ENCODE measurements at places on chromosomes 13 and 19. TPM values are rescaled to one million over a fixed set of nuclear protein-coding genes. Genes with fewer than 3 reads are reported as not detected.

PPP1R15A gene
- total RNA-seq, result 56.9 TPM

DNA sequence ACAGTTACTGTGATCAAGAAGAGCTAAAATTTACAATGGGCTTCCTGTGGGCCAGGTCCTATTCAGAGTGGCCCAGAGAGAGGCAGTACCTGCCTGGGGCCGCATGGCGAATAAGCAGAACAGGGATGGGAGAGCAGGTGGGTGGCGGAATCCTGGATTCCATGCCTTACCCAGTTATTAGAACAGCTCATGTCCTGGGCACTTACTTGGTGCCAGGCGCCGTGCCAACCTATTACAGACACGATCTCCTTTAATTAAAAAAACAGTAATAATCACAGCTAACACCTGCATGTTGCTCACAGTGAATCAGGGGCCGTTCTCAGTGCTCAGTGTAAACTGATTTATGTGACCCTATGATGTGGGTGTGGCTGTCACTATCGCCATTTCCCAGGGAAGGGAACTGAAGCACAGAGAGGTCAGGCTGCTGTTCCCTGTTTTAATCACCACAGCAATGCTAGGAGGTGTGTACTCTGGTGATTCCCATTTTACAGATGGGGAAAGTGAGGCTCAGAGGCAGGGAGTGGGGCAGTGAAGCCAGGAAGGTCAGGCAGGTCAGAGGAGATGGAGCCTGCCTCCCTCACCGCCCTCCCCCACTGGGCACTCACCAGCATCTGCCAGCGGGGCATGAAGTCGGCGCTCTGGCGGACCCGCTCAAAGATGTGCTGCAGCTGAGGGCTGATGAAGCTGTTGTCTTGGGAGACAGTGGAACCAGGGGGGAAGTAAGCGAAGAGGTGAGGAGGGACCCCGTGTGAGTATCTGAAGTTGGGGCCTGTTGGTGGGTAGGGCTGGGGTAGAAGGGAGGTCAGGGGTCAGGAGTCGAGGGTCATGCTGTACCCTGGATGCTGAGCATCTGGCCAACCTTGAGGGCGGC lies 12.0 kb downstream of the COQ8B start:
- H3K36me3 ChIP-seq, result peaks cover 30% of the 10 kb centered on the region
- H3K27me3 ChIP-seq, result no peaks in the 10 kb centered on the region
- H3K27ac ChIP-seq, result no peak overlapping the region
- H3K4me1 ChIP-seq, result peaks cover 2% of the 10 kb centered on the region

DNA sequence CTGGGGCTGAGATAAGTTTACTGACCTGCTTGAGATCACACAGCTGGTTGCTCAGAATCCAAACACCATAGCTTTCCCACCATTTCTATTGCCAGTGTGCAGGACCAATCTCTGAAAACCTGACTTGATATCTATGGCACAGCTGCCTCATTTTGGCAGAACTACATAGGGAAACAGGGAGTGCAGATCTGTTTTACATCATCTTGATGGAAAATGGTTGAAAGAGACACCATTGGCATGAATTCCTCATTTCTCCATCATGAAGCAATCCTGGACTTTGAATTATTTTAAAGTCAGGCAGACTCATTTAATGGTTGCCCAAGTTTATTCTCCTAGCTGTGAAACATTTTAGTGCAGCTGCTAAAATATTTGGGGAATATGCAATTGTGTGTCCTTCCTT lies 1628.2 kb upstream of the SLC10A2 start:
- H3K36me3 ChIP-seq, result no peaks in the 10 kb centered on the region
- DNase-seq, result no peak
- no peaks in the 10 kb centered on the region for H3K4me1 ChIP-seq
- H3K4me3 ChIP-seq, result no peak overlapping the region

- H3K4me3 ChIP-seq, result no peak overlapping the region
- H3K4me1 ChIP-seq, result peaks cover 3% of the 10 kb centered on the region
These were observed 4.6 kb downstream of the FBXO17 start for GRCh38 chr19:38970664-38971532.

NALCN gene
- total RNA-seq, result not detected

GRCh38 chr19:54477650-54478049 lies 4.6 kb upstream of the CDC42EP5 start:
- no peaks in the 10 kb centered on the region for H3K36me3 ChIP-seq
- peaks cover 52% of the 10 kb centered on the region for H3K27me3 ChIP-seq
- no peak overlapping the region for H3K27ac ChIP-seq
- peaks cover 11% of the 10 kb centered on the region for H3K4me1 ChIP-seq

DNA sequence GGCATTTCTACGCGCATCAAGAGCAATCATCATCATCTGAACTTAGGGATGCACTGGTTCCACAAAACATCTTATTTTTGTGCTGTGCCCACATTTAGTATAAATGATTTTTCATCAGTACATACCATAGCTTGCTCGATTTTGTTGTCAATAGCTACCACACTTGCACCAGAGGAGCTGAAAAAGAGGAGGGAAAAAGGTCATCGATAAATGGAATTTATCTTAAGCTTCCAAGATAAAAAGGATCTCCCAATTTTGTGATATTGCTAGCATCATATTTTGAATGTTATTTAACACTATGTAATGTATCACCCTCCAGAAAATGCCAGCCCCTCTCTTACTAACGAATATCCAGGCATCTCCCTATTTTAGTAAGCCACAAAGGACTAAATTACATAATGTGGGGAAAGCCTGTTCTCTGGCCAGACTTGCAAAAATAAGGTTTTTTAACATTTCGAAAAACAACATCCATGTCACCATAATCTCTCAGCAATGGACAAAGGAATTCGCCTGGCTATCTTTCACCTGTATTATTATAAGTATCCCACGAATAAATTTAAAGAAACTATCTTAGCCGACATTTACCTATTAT lies 62.4 kb downstream of the SERP2 start:
- H3K4me3 ChIP-seq, result peak overlapping the region; percentile 88
- peaks cover 30% of the 10 kb centered on the region for H3K4me1 ChIP-seq
- H3K36me3 ChIP-seq, result peaks cover 15% of the 10 kb centered on the region
- H3K27ac ChIP-seq, result peak overlapping the region; percentile 91
- no peaks in the 10 kb centered on the region for H3K27me3 ChIP-seq

C19orf25 gene
- total RNA-seq, result 59.7 TPM

GRCh38 chr19:46460055-46460454 lies 11.3 kb downstream of the PNMA8A start:
- peaks cover under 1% of the 10 kb centered on the region for H3K27me3 ChIP-seq
- H3K27ac ChIP-seq, result no peak overlapping the region

- no peaks in the 10 kb centered on the region for H3K27me3 ChIP-seq
- H3K36me3 ChIP-seq, result peaks cover 39% of the 10 kb centered on the region
- peaks cover 98% of the 10 kb centered on the region for H3K4me1 ChIP-seq
- DNase-seq, result no peak
- peak overlapping the region; percentile 12 for H3K27ac ChIP-seq
These were observed 19.4 kb upstream of the GPR18 start for GRCh38 chr13:99277629-99278028.

- H3K36me3 ChIP-seq, result peaks cover 4% of the 10 kb centered on the region
- H3K27ac ChIP-seq, result peak overlapping the region; percentile 99
- peak overlapping the region; percentile 16 for H3K4me3 ChIP-seq
- H3K4me1 ChIP-seq, result peaks cover 49% of the 10 kb centered on the region
- no peak for DNase-seq
These were observed 12.8 kb upstream of the DHRS12 start for GRCh38 chr13:51816604-51817249.

GRCh38 chr13:104571161-104571892 lies 1505.1 kb upstream of the SLC10A2 start:
- no peak for DNase-seq
- peaks cover 17% of the 10 kb centered on the region for H3K27me3 ChIP-seq
- H3K4me3 ChIP-seq, result no peak overlapping the region
- H3K36me3 ChIP-seq, result no peaks in the 10 kb centered on the region
- no peak overlapping the region for H3K27ac ChIP-seq

GRCh38 chr19:9308091-9308770 lies 1.4 kb downstream of the ZNF699 start:
- peak overlapping the region; percentile 98 for H3K27ac ChIP-seq
- H3K27me3 ChIP-seq, result no peaks in the 10 kb centered on the region
- H3K36me3 ChIP-seq, result peaks cover 28% of the 10 kb centered on the region
- peak overlapping the region; percentile 96 for H3K4me3 ChIP-seq

- DNase-seq, result no peak
- peaks cover 32% of the 10 kb centered on the region for H3K27me3 ChIP-seq
- H3K4me1 ChIP-seq, result no peaks in the 10 kb centered on the region
- H3K36me3 ChIP-seq, result peaks cover 5% of the 10 kb centered on the region
These were observed 51.0 kb upstream of the GPR12 start for GRCh38 chr13:26811581-26811980.

DNA sequence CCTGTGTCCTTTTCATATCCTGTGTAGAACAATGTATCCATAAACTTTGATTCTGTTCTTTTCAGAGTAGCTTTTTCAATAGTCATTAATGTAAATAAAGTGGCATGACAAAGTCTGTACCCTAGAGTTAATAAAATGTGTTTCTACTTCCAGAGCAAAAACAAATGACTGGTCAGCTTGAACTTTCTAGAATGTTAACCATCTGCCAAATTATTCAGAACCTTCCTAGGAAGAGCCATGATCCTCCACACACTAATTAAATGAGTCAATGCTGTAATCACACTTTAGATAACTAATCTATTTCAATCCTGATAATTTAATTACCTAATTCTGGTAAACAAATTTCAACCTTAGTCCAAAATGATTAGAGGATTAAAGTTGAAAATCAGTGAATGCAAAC lies 73.2 kb downstream of the DIAPH3 start:
- no peak overlapping the region for H3K4me3 ChIP-seq
- no peaks in the 10 kb centered on the region for H3K27me3 ChIP-seq
- H3K27ac ChIP-seq, result no peak overlapping the region
- H3K36me3 ChIP-seq, result no peaks in the 10 kb centered on the region
- DNase-seq, result no peak

POLR1G gene
- total RNA-seq, result 3.4 TPM

SUPT20H gene
- 114 TPM for total RNA-seq

GRCh38 chr19:45385392-45386221 lies 15.2 kb upstream of the ERCC2 start:
- peaks cover 7% of the 10 kb centered on the region for H3K4me1 ChIP-seq
- no peak overlapping the region for H3K4me3 ChIP-seq
- no peaks in the 10 kb centered on the region for H3K36me3 ChIP-seq
- peaks cover 44% of the 10 kb centered on the region for H3K27me3 ChIP-seq
- no peak for DNase-seq

- H3K4me1 ChIP-seq, result no peaks in the 10 kb centered on the region
- no peak overlapping the region for H3K4me3 ChIP-seq
- no peaks in the 10 kb centered on the region for H3K36me3 ChIP-seq
These were observed 881.8 kb downstream of the SLITRK5 start for GRCh38 chr13:88552966-88553365.

GRCh38 chr13:26037302-26037701 lies 14.5 kb downstream of the SHISA2 start:
- H3K27me3 ChIP-seq, result no peaks in the 10 kb centered on the region
- peaks cover 6% of the 10 kb centered on the region for H3K36me3 ChIP-seq
- no peak overlapping the region for H3K4me3 ChIP-seq
- peak; percentile 50 for DNase-seq
- H3K27ac ChIP-seq, result no peak overlapping the region
- peaks cover 6% of the 10 kb centered on the region for H3K4me1 ChIP-seq

DNA sequence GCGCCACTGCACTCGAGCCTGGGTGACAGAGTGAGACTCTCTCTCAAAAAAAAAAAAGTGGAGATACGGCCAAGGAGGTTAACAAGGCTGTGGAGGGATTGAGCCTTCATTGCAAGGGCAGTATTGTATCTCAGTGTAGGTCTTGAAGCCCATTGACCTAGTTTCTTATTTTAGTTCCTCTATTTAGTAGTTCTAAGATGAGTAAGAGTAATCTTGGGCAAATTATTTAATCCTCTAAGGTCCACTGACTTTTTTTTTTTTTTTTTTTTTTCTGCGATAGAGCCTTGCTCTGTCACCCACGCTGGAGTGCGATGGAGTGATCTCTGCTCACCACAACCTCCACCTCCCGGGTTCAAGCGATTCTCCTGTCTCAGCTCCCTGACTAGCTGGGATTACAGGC lies 14.3 kb upstream of the ILF3 start:
- no peak overlapping the region for H3K27ac ChIP-seq
- H3K27me3 ChIP-seq, result no peaks in the 10 kb centered on the region
- DNase-seq, result no peak
- peaks cover 27% of the 10 kb centered on the region for H3K4me1 ChIP-seq
- H3K4me3 ChIP-seq, result no peak overlapping the region
- peaks cover 5% of the 10 kb centered on the region for H3K36me3 ChIP-seq

DNA sequence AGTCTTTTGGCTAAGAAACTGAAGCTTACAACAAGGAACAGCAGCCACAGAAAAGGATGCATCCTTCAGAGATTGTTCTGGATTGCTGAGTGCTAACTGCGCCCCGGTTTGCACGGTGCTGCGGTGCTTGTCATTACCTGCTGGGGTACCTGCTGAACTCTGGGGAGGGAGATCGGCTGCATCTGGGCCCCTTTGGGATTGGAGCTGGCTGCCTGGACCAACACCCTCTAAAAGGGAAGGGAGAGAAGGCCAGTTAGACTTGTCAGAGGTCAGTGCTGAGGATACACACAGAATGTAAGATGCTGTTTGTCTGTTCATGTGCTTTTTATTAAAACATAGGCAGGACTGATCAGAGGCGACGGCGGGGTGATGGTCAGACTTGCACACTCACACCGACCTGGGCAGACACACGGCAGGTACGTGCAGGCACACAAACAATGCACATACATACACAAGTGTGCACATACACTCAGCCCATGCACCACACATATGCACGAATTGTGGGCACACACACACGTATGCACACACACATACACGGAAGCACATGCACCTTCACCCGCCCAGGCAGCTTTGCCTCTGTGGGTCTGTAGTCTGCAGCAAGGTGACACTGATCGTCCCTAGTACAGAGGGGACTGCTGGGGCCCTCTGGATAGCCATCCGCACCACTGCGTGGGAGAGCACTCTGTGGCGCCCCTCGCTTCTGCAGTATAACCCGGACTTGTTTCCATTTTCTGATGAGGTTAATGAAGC lies 66.1 kb downstream of the RFX2 start:
- peaks cover 8% of the 10 kb centered on the region for H3K4me1 ChIP-seq
- no peak for DNase-seq
- no peak overlapping the region for H3K4me3 ChIP-seq
- peaks cover 4% of the 10 kb centered on the region for H3K36me3 ChIP-seq

DNA sequence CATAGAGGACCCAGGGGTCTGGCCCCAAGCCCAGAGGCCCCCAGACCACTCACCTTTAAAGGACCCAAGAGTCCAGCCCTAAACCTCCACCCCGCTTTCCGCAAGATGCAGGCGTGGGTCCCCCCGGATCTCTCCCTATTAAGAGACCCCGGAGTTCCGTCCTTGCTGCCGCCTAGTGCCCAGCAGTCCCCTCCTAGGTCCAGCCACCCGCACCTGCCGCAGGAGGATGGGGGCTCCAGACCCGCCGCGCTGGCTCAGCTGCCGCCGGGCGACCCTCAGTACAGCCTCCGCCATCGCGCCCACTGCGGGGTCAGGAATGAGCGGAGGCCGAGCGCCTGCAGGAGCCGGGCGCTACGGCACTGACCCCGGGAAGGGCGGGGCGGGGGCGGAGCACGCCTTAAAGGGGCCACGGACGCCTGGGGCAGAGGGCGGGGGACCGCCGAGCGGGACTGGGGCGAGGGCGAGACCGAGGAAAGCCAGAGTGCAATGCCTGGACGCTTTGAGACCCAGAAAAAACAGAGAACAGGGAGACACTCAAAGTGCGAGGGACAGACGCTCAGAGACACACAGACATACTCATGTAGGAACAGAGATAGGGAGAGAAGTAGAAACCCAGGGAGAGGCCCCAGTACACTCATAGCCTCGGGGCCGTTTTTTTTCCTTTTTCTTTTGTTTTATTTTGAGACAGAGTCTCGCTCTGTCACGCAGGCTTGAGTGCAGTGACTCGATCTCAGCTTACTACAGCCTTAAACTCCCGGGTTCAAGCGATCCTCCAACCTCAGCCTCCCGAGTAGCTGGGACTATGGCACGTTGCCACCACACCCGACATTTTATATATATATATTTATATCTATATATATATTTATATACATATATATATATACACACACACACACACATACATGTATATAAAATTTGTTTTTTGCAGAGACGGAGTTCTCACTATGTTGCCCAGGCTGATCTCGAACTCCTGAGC lies at the start of gene ETHE1:
Gene ETHE1 (minus strand): TSS at position 318 of the 976 bp plus-strand sequence. CDS start 24 bp downstream, at position 294.
- peak; percentile 75 for DNase-seq
- H3K27ac ChIP-seq, result peak within 1 kb of the TSS; percentile 75
- no peaks in the 10 kb centered on the region for H3K36me3 ChIP-seq
- peak within 1 kb of the TSS; percentile 79 for H3K4me3 ChIP-seq
- peaks cover 38% of the 10 kb centered on the region for H3K4me1 ChIP-seq
